Stimulated activated CD4-positive, alpha-beta T cell treated with anti-CD3 and anti-CD28 coated beads, TNF-alpha, amount 100 ng/mL, for 1 hour (primary cell): ENCODE measurements at places on chromosomes 5 and 9.

DNA sequence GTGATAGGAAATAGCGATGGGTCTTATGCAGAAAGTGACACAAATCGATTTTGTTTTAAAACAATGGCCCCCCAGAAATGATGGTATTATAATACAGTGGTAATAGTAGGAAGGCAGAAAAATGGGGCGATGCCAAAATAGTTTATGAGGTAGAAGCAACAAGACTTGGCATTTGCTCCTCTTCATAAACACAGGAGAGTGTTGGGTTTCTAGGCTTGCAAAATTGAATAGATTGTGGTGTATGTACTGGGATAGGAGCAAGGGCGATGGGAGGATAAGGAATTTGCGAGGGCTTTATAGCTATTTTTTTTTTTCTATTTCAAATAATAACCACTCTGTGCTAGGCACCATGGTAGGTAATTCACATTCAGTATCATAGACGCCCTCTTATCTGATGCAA lies 49.2 kb upstream of the ABCA1 start:
- no peak for DNase-seq

- DNase-seq, result no peak
Observed at GRCh38 chr9:18261181-18261580, 212.8 kb upstream of the ADAMTSL1 start.

- DNase-seq, result no peak
Observed at GRCh38 chr9:16986556-16986955, 116.1 kb upstream of the BNC2 start.

GRCh38 chr5:96381526-96381925 lies 51.5 kb downstream of the PCSK1 start:
- DNase-seq, result no peak

DNA sequence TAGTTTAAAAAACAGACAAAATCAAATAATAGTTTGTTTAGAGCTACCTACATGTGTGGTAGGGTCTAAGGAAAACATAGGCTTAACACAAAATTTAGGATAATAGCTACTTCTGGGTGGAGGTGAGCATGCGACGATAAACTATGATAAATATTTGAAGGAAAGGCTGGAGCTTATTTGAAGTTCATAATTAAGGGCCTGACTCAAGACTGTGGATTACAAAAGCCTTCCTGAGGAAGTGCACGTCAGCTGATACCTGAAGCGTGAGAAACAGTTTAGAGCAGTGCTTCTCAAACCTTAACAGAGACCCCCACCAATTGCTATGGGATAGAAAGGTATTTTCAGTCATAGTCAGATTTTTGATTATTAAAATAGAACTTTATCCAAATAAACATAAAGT lies 20.4 kb upstream of the UBLCP1 start:
- no peak for DNase-seq

DNA sequence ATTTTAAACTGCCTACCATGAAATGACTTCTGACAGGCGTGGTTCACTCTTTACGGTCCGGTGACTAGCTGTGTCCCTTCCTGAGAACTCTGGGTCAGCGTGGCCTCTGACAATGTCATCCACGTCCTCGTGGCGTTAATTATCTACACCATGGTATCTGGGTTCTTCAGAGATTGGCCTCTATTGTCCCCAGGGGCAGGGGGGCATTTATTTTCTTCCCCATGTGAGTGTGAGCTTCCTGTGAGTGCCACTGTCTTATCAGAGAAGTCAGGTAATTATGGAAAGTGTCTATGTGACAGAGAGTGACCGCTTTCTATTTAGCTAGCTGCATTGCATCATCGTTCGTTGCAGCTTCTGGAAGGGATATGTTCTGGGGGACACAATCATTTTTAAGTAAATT lies 77.2 kb downstream of the FBXL7 start:
- DNase-seq, result no peak

- DNase-seq, result no peak
Observed at GRCh38 chr9:109817846-109818472, 38.0 kb downstream of the PALM2AKAP2 start.
